ENCODE measurements at places on chromosomes 12 and 14. TPM values are rescaled to one million over a fixed set of nuclear protein-coding genes. Genes with fewer than 3 reads are reported as not detected.

Gene TSPAN8
- not detected for total RNA-seq

Gene TGFB3
- total RNA-seq = 19.2 TPM

Gene PTGDR
- 0.41 TPM for total RNA-seq

Gene SALL2
- total RNA-seq = 10.2 TPM

Gene DEGS2
- 0.41 TPM for total RNA-seq

Gene ACOT6
- not detected for total RNA-seq

Gene AQP2
- total RNA-seq = not detected

Gene CLEC6A
- total RNA-seq = not detected

Gene KLRB1
- not detected for total RNA-seq

Gene INHBC
- not detected for total RNA-seq
